ENCODE measurements at places on chromosomes 4 and X.

DNA sequence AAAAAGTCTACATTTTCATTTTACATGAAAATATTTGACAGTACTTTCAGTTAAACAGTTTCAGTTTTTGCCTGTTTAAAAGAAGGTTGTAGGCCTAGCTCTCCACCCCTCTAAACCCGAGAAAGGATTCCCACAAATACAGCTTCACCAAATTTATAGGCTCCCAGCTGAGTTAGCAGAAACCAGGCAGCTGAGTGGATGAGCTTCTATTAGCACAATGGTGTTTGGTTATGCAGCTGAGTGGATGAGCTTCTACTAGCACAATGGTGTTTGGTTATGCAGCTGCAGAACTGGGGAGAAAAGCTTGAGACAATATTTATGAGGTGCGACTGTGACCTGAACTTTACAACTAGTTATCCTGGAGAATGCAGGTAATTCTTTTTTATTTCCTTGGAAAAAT is 36.6 kb upstream of the PAQR3 start:
- no peak overlapping the region for H3K27ac ChIP-seq
- DNase-seq = no peak
- no peak overlapping the region for H3K4me3 ChIP-seq
- H3K4me1 ChIP-seq = peaks cover 4% of the 10 kb centered on the region
- H3K27me3 ChIP-seq = peaks cover 16% of the 10 kb centered on the region
- no peaks in the 10 kb centered on the region for H3K36me3 ChIP-seq

- H3K27ac ChIP-seq = no peak overlapping the region
- no peaks in the 10 kb centered on the region for H3K4me1 ChIP-seq
- no peaks in the 10 kb centered on the region for H3K36me3 ChIP-seq
- DNase-seq = no peak
- H3K4me3 ChIP-seq = no peak overlapping the region
These were observed 30.4 kb downstream of the CLDN22 start for GRCh38 chr4:183289688-183290087.

GRCh38 chr4:103425406-103425805 is 227.3 kb upstream of the CENPE start:
- no peak for DNase-seq
- H3K27ac ChIP-seq = no peak overlapping the region
- H3K36me3 ChIP-seq = no peaks in the 10 kb centered on the region
- H3K4me3 ChIP-seq = no peak overlapping the region
- H3K4me1 ChIP-seq = no peaks in the 10 kb centered on the region
- no peaks in the 10 kb centered on the region for H3K27me3 ChIP-seq

DNA sequence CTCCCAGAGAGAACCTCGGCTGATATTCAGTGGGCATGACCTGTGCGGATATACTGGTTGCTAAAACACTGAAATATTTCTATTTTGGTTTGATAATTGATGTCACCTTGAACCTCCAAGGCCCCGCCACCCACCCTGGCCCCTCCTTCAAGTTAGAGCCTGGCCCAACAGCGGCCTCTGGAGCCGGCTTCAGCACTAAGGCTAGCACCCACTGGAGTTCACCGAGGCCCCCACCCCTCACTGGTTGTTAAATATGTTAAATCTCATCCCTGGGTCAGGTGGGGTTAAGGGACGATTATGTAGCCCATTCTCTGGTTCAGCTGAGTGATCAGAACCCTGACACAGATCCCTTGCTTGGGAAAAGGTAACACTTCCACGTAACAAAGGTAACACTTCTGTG is 24.3 kb downstream of the SEL1L3 start:
- H3K27me3 ChIP-seq = no peaks in the 10 kb centered on the region
- peaks cover 62% of the 10 kb centered on the region for H3K4me1 ChIP-seq
- peaks cover 13% of the 10 kb centered on the region for H3K36me3 ChIP-seq
- no peak for DNase-seq
- no peak overlapping the region for H3K4me3 ChIP-seq

DNA sequence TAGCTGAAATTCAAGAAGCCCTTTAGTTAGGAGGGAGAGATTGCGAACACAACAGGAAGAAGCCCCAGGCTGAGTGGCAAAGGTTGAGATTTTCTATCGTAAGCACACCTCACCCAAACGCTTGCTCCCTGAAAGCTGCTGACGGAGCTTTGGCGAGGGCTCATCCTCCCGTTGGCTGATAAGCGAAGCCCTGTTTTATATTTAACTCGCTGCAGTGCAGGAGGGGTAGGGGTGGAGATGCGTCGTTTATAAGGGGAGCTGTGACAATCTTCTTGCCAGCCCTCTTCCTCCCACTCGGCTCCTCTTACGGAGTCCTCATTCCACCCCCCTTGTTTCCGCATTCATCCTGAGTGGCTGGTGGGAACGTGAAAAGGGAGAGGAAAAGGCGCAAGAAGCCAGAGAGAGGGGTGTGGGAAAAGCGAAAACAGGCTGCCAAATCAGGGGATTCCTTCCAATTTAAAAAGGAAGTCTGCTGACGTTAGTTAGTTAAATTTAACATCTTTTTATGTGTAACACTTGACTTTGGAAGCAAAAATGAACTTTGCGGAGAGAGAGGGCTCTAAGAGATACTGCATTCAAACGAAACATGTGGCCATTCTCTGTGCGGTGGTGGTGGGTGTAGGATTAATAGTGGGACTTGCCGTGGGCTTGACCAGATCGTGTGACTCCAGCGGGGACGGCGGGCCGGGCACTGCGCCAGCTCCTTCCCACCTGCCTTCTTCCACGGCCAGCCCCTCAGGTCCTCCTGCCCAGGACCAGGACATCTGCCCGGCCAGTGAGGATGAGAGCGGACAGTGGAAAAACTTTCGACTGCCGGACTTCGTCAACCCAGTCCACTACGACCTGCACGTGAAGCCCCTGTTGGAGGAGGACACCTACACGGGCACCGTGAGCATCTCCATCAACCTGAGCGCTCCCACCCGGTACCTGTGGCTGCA is at the start of gene ENPEP:
Gene ENPEP, plus strand, starts transcription at position 275 of the 938 bp plus-strand sequence. Its CDS starts 260 bp downstream, at position 535.
- no peak within 1 kb of the TSS for H3K27ac ChIP-seq
- no peaks in the 10 kb centered on the region for H3K4me1 ChIP-seq
- no peak within 1 kb of the TSS for H3K4me3 ChIP-seq
- H3K27me3 ChIP-seq = peaks cover 42% of the 10 kb centered on the region
- no peak for DNase-seq
- H3K36me3 ChIP-seq = no peaks in the 10 kb centered on the region

GRCh38 chr4:7255488-7255881 is 63.1 kb downstream of the SORCS2 start:
- H3K4me1 ChIP-seq = no peaks in the 10 kb centered on the region
- no peak for DNase-seq
- no peak overlapping the region for H3K27ac ChIP-seq
- no peak overlapping the region for H3K4me3 ChIP-seq
- H3K27me3 ChIP-seq = no peaks in the 10 kb centered on the region

DNA sequence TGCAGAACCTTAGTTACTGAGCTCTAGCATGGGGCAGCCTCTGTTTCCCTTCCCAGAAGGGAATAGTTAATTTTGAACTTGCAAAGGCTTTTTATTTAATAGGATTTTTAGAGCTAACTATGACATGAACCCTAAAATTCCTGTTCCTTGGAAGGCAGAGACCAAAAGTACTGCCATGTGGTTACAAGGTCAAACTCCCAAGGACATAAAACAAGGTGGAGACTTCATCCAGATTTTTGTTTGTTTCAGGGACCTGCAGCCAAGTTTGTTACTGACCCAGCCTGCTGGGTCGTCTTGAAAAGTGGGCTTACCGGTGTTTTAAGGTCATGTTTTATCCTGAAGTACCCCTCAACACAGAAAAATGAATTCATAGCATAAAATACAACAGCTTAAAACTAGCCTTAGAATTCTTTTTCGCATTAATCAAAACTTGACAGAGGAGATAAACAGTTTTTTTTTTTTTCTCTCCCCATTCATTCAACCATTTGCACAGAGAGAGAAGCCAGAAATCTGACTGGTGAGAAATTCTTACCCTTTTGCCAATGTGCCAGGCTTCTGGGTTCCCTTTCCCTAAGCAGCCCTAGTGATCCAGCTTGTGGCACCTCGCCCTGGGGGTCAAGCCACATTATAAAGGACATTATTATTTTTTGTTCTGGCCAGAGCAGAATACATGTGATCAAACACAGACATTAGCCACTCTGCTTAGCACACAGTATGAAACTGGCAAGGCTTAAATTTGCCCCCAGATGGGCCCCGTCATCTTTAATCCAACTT is 21.5 kb upstream of the GRPEL1 start:
- H3K4me3 ChIP-seq = no peak overlapping the region
- H3K27me3 ChIP-seq = peaks cover 64% of the 10 kb centered on the region
- H3K27ac ChIP-seq = no peak overlapping the region
- no peaks in the 10 kb centered on the region for H3K4me1 ChIP-seq
- no peak for DNase-seq

- no peak overlapping the region for H3K27ac ChIP-seq
- no peaks in the 10 kb centered on the region for H3K36me3 ChIP-seq
- no peak overlapping the region for H3K4me3 ChIP-seq
- no peak for DNase-seq
These were observed 180.3 kb upstream of the HS3ST1 start for GRCh38 chr4:11608992-11609391.

DNA sequence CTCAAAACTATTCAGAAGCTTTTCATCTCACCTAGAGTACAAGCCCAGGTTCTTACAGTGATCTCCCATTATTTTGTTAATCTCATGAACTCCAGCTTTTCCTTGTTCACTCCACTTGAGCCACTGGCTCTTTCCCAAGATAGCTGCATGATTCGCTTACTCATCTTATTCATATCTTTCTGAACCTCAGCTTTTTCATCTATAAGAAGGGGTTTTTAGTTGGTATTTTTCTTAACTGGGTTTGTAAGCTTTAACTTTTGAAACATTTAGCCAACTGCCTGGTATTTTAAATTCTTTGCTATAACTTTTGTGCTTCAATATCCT is 24.0 kb downstream of the GIMD1 start:
- no peaks in the 10 kb centered on the region for H3K27me3 ChIP-seq
- H3K4me3 ChIP-seq = no peak overlapping the region
- no peak for DNase-seq
- H3K4me1 ChIP-seq = peaks cover 29% of the 10 kb centered on the region
- H3K27ac ChIP-seq = no peak overlapping the region
- peaks cover 30% of the 10 kb centered on the region for H3K36me3 ChIP-seq
